ENCODE measurements at places on chromosomes 7 and 10. TPM values are rescaled to one million over a fixed set of nuclear protein-coding genes. Genes with fewer than 3 reads are reported as not detected.

- peak; percentile 57 for DNase-seq
Measured at GRCh38 chr10:44035474-44036197, 349.3 kb downstream of the CXCL12 start.

The TYSND1 gene
- total RNA-seq: 20.0 TPM

The IL6 gene
- total RNA-seq: not detected

The NCF1 gene
- 146 TPM for total RNA-seq

DNA sequence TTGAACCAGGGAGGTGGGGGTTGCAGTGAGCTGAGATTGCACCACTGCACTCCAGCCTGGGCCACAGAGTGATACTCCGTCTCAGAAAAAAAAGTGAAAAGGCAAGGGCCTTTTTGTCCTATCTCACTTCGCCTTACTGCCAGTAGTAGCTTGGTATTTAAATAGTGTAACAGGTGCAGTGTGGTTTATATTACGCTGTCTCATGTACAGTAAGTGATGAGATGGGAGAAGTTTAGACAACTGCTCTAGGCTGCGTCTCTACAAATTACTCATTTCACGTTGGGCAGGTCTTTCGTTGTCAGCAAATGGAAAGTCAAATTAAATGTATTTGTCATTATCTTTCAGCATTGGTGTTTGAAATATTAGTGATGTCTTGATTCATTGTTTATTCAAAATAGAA lies 15.5 kb upstream of the PFKFB3 start:
- no peak for DNase-seq

The RNF133 gene
- not detected for total RNA-seq

DNA sequence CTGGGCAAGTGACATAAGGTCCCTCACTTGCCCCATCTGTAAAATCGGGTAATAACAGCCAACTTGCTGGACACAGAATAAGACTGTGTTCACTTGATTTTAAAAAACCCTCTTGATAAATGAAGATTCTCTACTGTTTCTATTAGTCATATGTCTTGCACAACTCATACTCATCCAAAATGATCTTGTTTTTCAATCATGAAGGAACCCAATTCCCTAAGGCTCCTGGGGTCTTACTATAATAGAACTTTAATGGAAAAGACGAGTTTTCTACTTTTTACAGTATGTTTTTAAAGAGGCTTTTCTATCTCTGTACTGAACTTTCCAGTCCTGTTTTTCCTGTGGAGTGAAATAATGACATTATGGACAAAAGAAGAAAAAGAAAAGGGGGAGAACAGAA lies 103.8 kb downstream of the ARID5B start:
- DNase-seq: no peak
